ENCODE measurements at places on chromosomes 2 and 18. TPM values are rescaled to one million over a fixed set of nuclear protein-coding genes. Genes with fewer than 3 reads are reported as not detected.

DNA sequence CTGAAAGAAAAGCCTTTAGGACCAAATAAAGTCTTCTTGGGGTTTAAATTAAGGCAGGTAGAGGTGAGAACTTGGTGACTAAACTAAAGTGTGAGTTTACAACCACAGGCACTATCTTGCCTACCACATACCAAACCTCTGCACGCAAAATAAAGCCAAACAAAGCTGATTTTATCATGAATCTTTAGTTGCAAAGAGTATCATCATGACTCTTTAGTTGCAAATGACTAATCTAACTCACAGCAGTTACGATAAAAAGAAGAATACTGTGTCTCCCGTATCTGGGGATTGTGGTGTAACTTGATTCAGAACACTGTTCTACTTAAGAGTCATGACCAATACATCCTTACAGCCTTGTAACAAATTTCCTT is 11.2 kb downstream of the CFAP210 start:
- H3K36me3 ChIP-seq = no peaks in the 10 kb centered on the region
- H3K4me3 ChIP-seq = no peak overlapping the region
- H3K27ac ChIP-seq = no peak overlapping the region
- no peak for DNase-seq

DNA sequence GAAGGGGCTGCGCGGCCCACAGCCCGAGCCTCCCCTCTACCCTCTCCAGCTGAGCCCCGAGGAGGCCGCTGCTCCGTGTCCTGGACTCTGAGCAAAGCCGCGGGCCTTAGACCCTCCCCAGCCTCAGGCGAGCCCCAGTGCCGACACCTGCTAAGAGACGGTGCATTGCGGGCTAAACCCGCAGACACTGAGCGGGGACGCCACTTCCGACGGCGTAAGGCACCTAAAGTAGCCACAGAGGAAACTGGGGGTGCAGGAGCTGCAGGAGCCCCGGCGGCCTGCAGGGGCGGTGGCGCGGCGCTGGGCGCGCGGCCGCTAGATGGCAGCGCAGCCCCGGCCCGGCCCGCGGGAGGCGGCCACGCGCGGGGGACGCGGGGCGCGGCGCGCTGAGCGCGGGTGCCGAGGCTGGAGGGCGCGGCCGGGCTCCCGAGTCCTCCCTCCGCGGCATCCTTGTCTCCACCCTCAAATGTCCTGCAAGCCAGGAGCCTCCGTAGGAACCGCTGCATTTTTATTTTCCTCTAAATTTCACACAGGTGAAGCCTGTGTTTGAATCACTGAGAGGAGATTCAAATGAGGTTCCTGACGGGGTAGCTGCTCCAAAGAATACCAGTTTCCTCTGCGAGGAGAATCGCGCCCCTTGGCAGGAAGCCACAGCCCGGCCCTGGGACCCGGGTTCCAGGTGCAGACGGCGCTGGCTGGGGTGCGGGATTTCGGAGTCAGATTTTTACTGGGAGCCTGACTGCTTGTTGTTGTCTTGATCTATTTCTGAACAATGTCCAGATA is 650.5 kb downstream of the GALR1 start:
- H3K36me3 ChIP-seq = no peaks in the 10 kb centered on the region
- DNase-seq = no peak
- no peak overlapping the region for H3K27ac ChIP-seq
- peaks cover 4% of the 10 kb centered on the region for H3K4me1 ChIP-seq
- H3K27me3 ChIP-seq = no peaks in the 10 kb centered on the region

DNA sequence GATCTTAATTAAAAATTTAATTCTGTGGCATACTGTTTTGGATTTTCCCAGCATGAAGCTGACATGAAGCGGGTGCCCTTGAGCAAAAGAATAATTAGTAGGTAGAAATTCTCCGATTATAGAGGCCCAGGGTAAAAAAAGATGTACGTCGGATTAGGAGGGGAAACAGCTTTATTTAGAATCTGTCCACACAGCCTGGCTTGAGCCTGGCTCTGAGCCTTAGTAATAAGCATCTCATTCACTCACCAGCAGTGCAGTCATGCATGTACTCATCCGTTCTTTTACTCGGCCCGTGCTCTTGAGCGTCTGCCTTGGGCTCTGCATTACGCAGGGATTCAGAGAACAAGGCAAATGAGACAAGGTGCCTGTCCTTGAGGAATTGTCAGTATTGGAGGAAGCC is 219.3 kb downstream of the AGAP1 start:
- H3K27me3 ChIP-seq = no peaks in the 10 kb centered on the region
- no peak for DNase-seq
- no peaks in the 10 kb centered on the region for H3K36me3 ChIP-seq
- H3K4me3 ChIP-seq = no peak overlapping the region

GRCh38 chr2:40436093-40436475 is 15.8 kb downstream of the SLC8A1 start:
- no peak for DNase-seq
- no peaks in the 10 kb centered on the region for H3K27me3 ChIP-seq
- H3K27ac ChIP-seq = no peak overlapping the region

Gene B3GNT7
- total RNA-seq = 244 TPM

Gene CXCR4
- 10.5 TPM for total RNA-seq

Gene MRO
- total RNA-seq = 0.21 TPM

Data from colonic mucosa (tissue), 4 donors.